ENCODE measurements at places on chromosomes 5 and 9.

DNA sequence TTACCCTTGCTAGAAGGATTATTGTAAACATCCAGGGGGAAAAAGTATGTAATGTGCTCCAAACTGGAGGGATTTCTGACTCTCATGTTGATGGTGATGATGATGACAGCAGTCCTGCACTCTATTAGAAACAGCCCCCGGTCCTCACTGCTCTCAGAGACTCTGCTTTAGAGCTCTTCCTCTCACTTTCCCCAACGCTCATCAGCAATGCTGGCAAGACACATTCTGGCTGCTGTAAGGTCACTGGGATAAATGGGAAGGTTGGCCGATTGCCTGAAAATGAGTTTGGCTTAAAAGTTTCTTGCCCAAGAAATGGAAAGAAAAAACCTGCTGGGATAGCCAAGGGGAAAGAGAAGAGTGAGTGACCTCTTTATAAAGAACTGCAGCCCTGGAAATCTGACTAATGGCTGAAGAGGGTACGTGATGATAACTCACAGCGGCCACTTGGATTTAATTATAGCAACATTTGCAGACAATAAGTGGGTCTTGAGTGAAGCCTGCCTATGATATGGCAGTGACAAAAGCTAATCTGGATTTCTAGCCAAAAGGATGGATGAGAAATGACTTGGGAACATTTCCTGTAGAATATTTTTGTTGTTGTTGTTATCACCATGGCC lies 235.8 kb downstream of the TMEM38B start:
- no peak for DNase-seq

- DNase-seq = no peak
These were observed 43.6 kb downstream of the SEMA5A start for GRCh38 chr5:9502050-9502834.

GRCh38 chr5:77842243-77842642 lies 66.1 kb upstream of the TBCA start:
- DNase-seq = no peak

DNA sequence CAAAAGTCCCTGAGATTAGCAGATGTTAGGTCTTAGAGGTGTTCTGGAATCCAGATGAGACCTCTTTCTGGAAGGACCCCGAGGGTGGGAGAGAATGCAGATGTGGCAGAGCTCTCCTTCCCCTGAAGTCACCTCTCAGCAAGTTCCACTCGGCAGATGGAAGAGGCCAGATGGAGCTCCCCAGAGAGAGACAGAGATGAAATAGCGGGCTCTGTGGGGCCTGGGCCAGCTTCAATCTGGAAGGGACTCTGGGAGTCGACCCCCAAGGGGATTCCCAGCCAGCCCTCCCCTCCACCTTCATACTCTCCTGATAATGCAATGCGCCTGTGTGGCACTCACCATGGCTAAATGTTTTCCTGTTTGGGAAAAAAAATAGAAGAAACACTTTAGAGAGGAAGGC lies 60.2 kb downstream of the WNK2 start:
- no peak for DNase-seq

DNA sequence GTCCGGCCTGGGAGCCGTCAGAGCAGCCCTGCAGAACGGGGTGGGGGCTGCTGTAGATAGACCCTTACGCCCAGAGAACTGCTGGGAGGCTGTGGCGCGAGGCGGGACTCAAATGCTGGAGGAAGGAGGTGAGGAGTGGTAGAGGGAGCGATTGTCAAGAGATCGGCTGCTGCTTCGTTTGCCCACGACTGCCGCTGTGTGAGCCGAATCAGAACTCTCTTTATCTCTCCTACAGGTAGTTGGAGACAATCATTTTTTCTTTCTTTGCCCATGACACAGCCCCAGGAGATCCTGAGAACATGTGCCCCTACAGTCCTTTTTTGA lies 456 bp downstream of the ZNF79 start:
- no peak for DNase-seq

- DNase-seq = no peak
These were observed 269.5 kb downstream of the SEC61B start for GRCh38 chr9:99491408-99492158.

GRCh38 chr5:73701566-73701965 lies 75.6 kb downstream of the ARHGEF28 start:
- no peak for DNase-seq

- no peak for DNase-seq
These were observed 21.1 kb upstream of the IGFBPL1 start for GRCh38 chr9:38445154-38446043.
